ENCODE measurements at places on chromosomes 3 and 15.

GRCh38 chr15:99102332-99103235, 2.3 kb upstream of the SYNM start:
- DNase-seq, result no peak

DNA sequence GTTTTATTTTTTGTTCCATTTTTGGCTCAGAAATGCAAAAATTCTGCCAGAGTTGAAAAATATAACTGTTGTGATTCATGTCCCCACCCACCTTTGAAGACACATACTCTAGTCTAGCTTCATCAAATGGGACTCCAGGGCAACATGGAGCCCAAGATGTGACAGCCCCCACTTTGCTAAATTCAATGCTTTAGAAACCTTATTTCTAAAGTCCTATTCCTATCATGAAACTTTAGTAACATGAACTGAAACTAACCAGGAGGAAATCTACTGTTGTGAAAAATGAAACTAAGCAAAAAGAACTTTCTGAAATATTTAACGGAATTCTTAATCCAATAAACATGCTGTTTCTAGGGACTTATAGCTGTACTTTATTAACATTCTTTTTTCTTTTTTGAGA, 20.3 kb downstream of the UBP1 start:
- peak; percentile 34 for DNase-seq

- DNase-seq, result no peak
Observed at GRCh38 chr3:13800064-13800463, 79.8 kb downstream of the WNT7A start.

DNA sequence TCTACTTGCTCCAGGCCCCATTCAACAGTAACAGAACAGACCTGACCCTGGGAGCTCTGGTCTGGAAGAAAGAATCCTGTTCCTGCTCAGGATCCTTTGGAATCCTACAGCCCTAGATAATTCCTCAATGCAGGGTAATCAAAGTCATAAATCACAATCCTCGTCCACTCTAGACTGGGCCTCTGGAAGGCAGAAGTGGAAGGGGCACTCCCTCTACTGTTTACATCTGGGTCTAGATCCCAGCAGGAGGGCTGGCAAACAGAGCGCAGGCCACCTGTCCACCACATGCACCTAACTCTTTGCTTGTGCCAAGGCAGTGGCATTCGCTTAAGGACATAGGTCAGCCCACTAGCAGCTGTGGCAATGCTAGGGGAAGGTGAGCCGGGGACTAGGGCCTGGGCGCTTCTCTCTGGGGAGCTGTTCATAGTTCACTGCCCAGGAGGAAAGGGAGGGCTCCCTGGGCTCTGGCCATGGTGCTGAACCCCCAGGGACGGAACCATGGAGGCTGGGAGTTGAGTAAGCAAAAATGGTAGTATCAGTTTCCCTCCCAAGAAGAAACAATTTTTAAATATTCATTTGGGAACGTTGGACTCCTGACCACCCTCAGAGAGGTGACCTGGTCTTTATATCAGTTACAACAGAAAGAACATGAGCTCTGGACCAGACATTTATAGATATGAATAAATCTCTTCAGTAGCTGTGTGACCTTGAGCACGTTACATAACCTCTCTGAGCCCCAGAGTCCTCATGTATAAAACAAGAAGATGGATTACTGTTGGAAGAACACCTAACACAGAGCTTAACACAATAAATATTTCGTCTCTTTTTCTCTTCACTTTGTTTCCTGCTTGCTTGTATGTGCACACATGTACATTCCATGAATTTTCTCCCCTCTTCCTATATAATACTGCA, 90.2 kb downstream of the NTRK3 start:
- peak; percentile 57 for DNase-seq

DNA sequence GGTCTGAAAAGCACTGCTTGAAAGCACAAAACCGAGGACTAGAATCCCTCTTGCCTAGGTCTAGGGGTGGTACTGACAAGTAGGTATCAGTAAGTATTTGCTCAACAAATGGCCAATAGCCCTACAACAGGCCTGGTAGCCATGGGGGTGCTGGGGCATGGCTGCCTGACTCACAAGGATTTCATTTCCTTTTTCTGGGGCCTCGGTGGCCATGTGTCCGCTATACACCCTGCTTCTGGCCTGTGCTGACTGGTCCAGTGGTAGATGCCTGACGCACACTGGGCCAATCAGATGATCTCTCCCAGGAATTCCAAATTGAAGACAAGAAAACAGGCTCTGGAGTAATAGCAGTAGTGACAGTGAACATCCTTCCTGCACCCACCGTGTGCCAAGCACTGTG, 29.4 kb downstream of the MELTF start:
- DNase-seq, result no peak

DNA sequence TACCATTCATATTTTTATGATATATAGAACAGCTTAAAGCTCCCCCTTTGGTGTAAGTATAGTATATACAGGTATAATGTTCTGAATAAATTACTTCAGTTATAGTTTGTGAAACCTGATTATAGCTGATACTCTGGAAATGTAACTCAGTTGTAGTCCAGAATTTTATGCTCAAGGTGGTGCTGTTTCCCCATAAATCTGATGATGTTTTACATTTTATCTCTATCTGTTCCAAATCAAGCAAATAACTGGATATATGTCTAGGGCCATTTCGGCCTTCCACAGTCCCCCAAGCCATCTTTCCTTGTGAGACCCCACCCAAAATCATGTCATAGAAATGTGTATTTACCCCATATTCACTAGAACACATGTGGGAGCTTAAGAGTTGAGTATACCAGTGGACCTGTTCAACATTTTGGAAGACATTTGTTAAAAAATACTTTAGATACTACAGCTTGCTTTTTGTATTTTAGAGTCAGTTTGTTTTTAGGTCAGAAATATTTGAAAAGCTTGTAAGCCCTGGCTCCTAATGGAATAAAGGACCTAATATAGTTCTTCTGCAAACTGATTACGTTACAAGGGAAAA, 107.1 kb downstream of the ATG7 start:
- DNase-seq, result peak; percentile 7

GRCh38 chr3:99211309-99211708, 309.8 kb upstream of the DCBLD2 start:
- no peak for DNase-seq

DNA sequence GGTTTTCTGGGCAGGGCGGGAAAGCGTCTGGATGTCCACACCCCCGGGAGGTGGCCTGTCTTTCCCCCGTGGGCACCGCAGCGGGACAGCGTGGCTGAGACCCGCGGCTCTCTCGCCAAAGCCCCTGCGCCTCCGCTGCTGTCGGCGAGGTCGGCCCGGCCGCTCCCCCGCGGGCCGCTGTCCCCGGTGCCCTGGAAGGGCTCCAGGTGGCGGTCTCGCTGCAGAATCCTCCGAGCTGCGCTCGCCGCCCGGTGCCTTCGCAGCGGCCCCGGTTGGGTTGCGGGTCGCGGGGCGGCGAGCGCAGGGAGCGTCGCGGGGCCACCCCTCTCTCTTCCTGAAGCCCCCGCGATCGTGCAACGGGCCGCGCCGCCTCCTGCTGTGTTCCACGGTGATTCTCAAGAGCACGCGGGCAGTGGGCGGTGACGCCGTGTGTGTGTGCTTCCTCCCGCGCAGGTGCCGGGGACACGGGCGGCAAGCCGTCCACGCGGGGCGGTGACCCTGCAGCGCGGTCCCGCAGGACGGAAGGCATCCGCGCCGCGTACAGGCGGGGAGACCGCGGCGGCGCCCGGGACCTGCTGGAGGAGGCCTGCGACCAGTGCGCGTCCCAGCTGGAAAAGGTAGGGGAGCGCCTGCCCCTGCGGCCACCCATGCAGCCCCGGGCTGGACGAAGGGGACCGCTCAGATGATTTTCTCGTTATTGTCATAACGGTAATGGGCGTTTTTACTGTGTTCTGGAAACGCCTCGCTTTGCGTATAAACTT, 54.4 kb downstream of the LRRK1 start:
- no peak for DNase-seq

DNA sequence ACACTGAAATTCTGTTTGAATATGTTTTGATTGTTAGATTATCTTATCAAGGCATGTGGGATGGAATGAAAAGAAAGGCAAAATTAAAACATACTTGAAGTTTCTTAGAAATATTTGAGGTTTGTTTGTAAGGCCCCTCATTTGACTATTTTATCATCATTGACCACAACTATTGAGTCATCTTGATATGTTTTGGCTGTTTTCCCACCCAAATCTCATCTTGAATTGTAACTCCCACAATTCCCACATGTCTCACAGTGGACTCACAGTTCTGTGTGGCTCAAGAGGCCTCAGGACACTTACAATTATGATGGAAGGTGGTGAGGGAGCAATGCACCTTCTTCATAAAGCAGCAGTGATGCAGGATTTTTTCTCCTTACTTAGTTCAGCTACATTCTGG, 917.1 kb downstream of the PLOD2 start:
- DNase-seq, result no peak

GRCh38 chr15:65165875-65166274, 19.3 kb downstream of the CLPX start:
- DNase-seq, result no peak

DNA sequence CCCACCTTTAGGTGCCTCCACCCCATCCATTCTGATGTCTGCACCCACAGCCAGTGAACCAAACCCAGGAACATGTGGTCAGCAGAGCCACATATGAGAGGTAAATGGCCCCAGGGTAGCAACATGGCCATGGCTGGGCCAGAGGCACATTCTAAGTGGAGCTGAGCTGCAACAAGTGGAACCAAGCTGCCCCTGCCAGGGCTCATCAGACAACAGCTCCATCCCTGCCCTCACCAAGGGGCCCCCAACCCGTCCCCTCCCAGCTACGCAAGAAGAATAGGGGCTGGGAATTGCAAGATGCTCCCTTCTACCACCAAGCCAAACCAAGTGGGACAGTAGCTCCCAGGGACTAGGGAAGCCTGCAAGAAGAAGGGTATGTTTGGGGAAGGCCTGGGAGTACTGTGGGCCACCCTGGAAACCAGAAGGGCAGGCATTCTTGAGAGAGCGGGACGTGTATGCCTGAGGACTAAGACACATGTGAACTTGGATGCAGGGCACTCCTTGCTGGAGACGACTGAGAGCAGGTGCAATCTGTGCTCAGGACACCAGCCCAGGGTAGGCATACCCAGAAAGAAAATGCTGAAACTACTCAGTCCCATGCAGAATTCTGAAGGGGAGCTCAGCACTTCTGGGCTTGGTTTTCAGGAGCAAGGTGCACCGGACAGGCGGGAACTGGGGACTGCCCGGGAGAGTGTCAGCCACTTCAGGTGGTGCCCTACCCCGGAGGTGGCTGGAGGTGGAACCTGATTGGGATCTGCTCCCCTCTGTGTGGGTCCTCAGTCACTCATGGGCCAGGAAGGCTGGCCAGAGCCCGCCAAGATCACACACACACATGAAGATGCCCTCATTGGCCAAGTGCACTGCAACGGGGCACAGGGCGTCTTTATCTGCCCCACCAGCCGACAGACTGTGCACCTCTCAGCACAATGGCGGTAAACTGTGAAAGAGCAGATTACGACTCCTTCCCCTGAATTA, 9.5 kb downstream of the MYL3 start:
- no peak for DNase-seq

GRCh38 chr3:71258116-71258515, 325.4 kb downstream of the FOXP1 start:
- DNase-seq, result no peak

DNA sequence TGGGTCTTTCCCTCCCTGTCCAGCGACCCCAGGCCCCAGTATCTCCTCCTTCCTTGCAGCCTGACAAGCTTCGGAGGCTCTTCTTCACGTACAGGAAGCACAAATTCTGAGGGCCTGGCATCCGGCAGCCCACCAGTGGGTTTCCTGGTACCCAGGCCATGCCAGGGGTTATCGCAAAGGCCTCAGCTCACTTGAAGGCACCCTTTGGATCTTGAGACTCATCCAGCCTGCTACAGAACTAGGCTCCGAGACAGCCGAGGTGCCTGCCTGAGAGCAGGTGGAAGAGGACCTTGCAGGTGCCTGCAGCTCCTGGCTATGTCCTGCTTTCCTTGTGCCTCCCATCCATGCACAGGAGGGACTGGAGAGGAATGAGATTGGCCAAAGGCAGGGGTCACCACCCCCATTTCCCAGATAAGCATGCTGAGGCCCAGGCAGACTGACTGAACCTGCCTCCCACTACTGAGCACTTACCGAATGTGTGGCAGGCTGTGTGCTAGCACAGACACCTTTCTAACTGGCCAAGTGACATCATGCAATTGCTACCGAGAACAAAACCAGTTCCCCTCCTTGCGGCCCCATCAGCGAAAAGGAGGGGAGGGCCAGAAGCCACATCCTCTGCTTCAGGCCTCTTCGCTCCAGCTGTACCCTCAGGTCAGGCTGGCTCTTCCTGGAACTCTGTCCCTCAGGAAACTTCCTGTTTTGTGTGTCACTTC, 11.2 kb downstream of the SH2D7 start:
- no peak for DNase-seq

GRCh38 chr3:164113371-164114332, 964.6 kb downstream of the SI start:
- peak; percentile 62 for DNase-seq

DNA sequence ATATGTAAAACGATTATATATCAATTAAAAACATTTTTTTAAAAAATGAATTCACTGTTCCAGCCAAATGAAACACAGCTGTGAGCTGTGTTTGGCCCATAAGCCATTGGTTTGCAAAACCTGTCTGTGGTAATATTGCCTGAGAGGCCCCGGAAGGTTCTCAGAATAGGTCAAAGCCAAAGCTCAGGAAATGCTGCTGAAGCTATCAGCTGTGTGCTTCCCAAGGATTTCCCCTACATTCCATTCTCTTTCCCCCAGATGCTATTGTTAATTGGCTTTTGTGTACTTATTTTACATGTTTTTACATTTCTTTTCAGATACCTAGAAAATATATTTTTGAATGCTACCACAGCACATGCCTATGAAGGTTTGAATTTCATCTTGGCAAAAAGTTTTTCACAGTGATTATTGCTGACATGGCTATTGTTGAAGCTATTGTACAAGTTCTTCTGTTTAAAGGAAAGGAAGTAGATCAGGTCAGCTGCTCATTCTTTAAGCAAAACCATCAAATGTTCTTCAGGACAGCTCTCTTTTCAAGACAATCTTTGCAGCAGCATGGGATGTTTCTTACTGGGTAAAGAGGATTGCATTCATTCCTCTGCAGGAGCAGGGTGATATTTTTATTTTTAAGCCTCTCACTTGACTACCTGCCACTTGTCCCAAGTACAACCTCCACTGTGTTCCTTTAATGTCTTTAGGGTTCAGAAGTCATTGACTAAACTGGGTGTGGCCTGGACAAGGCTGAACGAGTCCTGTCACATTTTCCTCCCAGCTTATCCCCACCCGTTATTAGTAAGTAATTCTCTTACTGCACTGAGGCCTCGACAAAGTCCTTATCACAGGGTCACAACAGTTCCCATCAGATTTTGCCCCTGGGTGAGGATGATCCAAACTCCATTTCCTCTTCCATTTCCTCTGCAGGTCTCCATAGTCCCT, 26.3 kb upstream of the BNC1 start:
- DNase-seq, result no peak

DNA sequence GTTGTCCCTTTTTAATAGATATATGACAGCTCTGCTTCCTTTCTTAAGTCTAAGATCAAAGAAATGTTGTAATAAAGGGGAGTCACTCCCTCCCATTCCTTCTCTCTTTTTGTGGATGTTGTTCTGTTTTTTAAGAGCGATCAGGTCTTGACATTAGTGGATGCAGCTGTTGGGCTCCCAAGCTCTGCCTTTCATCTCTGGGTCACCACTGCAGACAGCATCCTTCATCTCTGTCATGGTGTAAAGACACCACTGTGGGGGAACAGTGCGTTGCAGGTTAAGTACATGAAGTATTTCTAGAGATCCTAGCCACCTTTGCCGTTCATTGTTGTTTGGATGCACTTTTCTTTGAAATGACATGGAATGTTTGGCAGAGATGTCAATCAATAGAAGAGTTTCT, 17.7 kb downstream of the FNDC3B start:
- no peak for DNase-seq

GRCh38 chr3:132038198-132038825, 3.5 kb upstream of the CPNE4 start:
- DNase-seq, result peak; percentile 29

- DNase-seq, result no peak
Observed at GRCh38 chr3:183491109-183491922, 62.9 kb upstream of the MCF2L2 start.

Measured in RPMI8226 (cell line).